ENCODE measurements at places on chromosomes 12 and 14.

DNA sequence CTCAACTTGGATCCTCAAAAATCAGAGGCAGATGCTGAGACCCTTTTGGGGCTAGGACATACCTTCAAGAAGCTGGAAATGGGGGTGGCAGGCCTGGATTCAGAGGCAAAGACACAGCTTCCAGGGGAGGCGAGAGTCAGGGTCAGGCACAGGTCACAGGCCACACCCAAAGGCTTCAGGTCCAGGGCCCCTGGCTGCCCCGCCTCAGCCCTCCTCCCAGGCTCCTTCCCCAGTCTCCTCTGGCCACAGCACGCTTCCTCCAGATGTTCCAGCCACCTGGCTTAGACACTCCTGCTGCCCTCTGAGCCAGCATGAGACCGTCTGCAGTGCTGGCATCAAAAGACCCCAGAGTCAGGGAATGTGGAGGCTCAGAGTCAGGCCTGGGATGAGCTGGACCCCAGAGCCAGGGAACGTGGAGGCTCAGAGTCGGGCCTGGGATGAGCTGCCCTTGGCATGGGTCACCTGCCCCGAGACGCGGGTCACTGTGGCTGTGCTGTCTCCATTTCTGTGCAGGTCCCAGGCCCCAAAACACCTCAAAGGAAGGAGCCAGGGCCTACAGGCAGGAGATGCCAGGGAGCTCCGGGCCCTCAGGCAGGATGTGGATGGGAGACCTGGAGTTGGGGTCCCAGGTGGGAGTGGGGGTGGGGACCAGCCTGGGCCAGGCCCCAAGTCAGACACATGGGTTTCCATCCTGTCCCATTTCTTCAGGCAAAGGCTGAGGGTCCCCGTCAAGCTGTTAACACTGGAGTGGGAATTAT, 58.9 kb downstream of the DIO3 start:
- DNase-seq: no peak

DNA sequence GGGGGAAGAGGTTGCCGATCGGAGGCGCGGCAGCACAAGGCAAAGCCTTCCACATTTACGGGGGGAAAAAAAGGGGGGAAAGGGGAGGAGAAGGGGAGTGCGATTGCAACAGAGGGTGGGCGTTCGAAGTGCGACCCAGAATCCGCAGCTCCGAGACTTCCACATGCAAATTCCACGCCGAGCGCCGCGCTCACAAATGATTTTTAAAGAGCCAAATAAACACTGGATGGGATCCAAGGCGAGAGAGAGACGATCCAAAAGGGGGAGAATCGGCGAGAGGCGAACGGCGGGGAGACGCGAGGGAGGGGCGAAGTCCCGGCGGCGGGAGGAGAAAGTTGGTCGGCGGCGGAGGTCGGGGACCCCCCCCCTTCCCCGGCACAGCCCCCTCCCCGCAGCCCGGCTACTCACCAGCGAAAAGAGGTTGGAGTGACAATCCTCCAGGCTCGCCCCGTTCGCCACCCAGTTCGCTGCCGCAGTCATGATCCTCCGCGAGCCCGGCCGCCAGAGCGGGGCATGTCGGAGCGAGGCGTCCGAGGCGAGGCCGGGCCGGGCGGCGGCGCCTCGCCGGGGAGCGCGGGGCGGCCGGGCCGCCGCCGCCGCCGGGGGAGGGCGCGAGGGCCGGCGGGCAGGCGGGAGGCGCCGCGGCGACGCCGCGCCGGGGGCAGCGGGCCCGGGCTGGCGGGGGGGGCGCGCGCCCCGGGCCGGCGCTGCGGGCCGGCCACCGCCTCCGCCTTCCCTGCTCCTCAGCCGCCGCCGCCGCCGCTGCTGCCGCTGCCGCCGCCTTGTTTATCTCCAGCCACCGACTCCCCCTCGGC, 634 bp downstream of the MED13L start:
- peak; percentile 48 for DNase-seq

DNA sequence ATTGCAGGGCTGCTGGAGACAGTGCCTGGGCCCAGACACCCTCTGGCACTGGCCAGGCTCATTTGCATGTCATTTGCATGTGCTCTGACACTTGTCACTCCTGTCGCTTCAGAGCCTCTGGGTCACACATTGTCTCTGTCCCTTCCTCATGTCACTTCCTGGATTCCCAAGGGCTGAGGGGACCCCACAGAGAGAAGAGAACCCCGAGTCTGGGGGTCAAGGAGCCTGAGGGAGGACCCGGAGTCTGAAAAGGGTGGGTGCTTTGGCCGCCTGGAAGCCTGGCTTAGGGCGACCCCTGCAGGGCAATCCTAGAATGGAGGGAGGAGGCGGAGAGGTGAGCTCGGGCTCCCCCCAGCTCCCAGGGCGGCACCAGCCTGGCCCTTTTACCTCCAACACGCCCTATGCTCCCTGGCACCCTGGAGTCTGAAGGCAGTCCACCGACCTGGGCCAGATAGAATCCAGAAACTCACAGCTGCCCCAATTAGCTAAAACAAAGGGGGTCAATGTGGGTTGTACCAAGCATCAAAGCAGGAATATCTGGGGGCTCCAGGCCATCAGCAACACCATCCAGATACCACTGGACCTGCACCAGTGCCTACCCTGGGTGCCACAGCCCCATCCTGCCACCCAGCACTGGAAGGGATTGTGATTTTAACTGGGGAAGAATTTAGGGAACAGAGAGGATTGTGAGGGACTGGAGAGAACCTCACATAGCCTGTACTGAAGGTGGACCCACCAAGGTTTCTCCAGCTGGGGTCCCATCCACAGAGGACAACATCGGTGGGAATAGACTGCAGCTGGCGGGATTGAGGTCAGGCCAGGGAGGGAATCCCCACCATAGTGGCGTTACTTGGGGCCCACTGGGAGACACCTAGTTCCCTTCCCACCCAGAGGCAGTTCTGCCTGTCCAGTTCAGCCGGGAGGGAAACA, 21.8 kb upstream of the KRT78 start:
- no peak for DNase-seq

DNA sequence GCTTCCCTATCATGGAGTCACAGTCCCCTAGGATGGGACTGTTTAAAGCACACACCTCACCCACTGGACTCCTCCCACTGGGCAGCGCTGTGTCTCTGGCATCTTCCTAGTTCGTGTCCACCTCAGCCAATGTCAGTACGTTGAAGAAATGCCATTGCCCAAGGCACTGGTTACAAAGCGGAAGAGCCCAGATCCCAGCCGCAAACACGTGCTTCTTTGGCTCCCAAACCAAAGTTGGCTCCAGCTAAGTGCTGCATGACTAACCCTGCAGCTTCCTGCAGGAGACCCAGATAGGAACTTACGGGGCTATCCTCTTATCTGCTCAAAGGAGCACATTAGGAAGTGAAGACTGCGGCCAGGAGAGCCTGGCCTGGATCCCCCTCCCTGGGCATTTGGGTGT, 9.3 kb downstream of the SYNE3 start:
- no peak for DNase-seq

GRCh38 chr12:51324953-51325352, 979 bp upstream of the BIN2 start:
- no peak for DNase-seq

DNA sequence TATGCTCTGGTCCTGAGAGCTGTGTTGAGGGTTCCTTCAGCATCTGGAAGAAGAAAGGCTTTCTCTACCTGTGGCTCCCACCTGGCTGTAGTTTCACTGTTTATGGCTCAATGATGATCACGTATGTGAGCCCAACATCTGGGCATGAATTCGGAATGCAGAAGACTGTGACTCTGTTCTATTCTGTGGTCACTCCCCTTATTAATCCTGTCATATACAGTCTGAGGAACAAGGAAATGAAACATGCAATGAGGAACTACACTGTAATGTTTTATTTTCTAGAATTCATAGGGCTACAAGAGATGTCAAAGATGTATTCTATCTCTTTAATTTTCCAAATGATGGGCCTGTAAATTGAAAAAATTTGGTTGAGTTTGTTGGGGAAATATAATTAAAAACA, 10.8 kb upstream of the OR11G2 start:
- DNase-seq: no peak

GRCh38 chr14:104917993-104918392, 6.7 kb upstream of the PLD4 start:
- no peak for DNase-seq

- DNase-seq: no peak
These were observed 8.5 kb downstream of the TMEM229B start for GRCh38 chr14:67480011-67480410.

DNA sequence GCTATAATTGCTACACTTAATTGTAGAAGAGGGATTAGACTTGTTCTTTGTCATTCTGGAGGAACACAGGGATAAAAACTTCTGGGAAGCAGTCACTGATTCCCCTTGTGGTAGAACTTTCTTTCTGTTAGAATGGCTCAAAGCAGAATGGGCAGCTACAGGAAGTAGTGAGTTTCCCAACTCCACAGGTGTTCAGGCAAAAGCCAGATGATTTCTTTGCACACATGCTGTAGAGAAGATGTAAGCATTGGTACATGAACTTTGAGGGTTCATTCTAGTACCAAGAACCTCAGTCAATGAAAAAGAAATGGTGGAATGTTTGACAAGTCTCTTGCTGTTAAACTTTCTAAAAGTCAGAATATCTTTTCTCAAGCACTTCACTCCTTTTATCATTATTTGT, 4.3 kb downstream of the NDUFA9 start:
- no peak for DNase-seq

DNA sequence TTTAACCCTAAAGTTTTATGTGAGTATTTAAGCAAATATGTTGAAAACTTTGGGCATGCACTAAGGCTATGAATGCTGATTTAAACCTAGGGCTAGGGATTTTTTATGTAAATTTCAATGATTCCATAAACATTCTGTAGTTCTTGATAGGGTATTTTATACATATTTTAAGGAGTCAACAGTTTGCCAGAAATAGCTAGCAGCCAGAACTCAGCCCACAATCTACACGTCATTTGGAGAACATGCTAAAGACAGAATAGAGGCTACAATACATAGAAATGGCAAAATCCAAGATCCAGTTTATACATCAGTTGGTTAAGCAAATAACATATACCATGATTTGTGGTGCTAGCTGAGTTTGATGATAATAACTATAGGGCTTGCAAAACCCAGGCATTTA, 184.7 kb downstream of the TMEM117 start:
- DNase-seq: no peak
